ENCODE measurements at places on chromosomes 12 and 14.

DNA sequence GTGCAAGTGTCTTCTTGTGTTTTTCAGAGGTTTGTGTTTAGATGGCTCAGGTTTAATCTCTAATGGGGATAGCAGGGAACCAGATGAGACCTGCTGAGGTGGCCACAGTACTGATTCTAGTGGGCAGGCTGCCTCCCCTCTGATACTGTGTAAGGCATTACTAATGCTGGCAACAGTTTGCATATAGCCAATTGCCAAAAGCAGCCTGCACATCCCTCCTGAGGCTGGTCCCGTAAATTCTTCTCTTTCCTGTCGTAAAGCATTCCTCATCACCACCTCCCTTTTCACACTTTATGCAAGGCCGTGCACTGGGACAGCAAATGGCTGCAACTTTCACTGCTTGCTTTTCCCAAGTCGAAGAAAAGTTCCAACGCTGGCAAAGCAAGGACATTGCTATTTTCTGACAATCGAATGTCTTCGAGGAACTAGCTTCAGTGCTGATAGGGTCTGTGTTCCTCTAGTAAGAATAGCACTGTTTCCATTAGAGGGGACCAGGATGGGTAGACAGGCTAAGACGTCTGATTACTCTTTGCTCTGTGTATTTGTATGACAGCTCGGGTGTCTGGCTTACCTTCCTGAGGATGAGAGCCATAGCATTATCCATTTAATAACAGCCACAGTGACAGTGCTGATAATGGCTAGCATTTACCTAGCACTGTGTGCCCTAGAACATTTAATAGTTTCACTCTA is 178.2 kb upstream of the HIF1A start:
- DNase-seq, result no peak

GRCh38 chr12:50104417-50105366 is 884 bp downstream of the GPD1 start:
- DNase-seq, result peak; percentile 15

GRCh38 chr12:38110026-38110699 is 206.4 kb upstream of the ALG10B start:
- DNase-seq, result no peak

GRCh38 chr14:94113908-94114588 is 3.5 kb downstream of the IFI27 start:
- DNase-seq, result no peak

- DNase-seq, result no peak
These were observed 165.4 kb upstream of the SSTR1 start for GRCh38 chr14:38042322-38042721.

All from NCI-H146 (cell line).